ENCODE measurements at places on chromosomes 13 and 19.
A peak's percentile ranks its signal among the peaks of the same experiment; 100 is the strongest.

- no peak for DNase-seq
These were observed 14.9 kb upstream of the LATS2 start for GRCh38 chr13:21076253-21076652.

DNA sequence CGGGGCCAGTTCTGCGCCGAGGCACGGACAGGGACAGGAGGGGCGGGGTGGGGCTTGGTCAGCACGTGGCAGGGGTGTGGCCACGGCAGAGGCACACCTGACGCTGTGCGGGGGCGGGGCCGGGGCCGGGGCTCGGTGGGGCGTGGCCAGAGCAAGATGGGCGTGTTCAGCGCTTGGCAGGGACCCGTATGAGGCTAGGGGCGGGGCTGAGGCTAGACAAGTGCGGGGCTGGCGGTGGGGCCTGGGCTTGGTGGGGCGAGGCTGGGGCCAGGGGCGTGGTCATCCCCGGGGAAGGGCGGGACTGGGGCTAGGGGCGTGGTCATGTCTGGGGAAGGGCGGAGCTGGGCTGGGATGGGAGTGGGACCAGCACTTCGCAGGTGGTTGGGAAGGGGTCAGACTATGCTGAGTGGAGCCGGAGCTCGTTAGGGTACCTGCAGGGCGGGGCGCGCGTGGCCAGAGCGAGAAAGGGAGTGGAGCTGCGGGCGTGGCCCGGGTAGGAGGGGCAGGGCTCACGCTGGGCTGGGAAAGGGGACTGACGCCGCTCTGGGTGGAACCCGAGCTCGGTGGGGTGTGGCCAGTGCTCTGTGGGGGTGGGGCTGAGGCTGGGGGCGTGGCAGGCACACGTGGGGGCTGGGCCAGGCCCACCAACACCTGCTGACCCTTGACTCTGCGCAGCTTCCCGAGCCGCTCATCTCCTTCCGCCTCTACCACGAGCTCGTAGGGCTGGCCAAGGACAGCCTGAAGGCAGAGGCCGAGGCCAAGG is 12.8 kb downstream of the POLR2E start:
- peak; percentile 98 for DNase-seq

DNA sequence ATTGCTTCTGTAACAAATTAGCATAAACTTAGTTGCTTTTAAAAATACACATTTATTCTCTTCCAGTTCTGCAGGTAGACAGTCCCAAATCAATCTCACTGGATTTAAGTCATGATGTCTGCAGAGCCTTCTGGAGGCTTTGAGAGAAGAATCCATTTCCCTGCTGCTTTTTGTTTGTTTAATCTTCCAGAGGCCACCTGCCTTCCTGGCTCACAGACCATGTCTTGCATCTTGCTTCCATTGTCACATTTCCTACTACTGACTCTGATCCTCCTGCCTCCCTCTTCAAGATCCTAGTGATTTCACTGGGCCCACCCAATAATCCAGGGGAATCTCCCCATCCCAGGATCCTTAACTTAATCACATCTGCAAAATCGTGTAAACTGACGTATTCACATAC is 473.3 kb downstream of the ITGBL1 start:
- peak; percentile 79 for DNase-seq

DNA sequence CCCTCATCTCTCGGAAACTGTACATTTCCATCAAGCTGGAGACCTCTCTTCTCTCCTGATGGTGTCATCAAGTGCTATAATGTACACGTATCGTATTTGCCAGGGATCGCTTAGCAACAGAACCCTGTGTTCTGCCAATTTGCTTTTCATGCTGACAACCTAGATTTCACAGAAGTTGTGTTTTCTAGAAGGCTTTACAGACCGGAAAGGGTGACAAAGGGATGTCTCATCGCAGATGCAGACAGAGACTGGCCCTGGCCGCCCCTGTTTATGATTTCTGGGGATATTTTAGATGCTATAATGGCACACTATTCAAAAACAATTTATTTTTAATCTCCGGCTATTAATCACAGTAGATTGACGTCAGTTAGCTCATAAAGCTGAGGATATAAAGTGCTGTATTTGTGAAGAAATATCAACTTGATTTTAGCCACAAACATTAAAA is 291.4 kb downstream of the IRS2 start:
- DNase-seq: no peak

DNA sequence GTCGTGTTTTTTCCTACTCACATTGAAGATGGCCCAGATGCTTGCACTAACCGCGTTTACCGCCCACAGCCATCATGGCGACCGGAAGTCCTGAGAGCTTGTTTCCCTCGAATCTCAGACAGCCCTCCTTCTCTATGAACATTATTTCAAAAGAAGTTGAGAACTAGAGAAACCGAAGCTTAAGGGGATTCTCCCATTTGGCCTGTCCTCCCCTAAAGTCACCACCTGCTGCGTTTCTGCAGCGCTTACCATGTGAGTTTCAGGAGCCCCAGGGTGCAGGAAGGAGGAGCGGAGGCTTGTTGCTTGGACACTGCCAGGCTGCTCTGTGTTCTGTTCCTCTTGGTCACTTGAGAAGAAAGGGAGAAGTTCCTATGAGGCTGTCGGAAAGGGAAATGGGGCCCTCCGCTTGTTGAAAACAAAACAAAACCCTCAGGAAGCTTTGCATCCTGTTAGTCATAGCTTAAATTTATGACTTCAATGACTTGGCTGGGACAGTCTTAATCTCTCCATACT is 6.2 kb downstream of the CARD8 start:
- no peak for DNase-seq

DNA sequence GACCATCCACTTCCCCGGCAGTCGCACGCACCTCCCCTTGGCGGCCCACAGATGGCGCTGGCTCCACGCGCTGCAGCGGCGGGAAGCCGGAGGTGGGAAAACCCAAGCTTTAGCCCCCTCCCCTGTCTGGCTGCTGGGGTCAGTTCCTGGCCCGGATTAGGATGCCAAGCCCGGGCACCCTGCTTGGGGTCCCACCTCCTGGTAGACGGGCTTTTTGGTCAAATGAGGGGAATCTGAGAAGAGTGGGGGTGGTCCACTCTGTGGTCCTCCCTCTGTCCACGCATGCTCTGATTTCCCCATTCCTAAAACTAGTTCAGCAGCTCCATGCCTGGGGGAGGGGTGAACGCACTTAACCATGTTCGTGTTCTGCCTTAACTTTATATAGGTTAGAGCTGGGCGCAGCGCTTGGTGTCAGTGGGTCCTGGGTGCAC is 8.1 kb upstream of the ADGRE2 start:
- no peak for DNase-seq

DNA sequence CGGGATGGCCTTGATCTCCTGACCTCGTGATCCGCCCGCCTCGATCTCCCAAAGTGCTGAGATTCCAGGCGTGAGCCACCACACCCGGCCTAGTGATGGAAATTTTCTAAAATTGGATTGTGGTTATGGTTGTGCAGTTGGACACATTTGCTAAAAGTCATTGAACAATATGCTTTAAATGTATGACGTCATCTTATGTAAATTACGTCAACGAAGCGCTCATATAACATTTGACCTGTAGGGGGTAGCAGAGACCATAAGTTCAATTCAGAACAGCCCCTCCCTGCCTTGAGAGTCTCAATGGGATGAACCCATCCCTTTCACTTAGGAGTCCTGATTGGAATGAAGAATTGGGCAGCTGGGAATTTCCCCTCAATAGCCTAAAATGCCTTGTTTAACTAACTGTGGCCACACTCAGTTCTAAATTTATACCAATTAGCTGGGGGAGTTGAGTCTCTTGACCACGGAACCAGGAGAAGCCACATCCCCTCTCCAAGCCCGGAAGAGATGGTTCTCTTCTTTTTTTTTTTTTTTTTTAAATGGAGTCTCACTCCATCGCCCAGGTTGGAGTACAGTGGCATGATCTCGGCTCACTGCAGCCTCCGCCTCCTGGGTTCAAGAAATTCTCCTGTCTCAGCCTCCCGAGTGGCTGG is 15.2 kb upstream of the TLE6 start:
- DNase-seq: peak; percentile 74

DNA sequence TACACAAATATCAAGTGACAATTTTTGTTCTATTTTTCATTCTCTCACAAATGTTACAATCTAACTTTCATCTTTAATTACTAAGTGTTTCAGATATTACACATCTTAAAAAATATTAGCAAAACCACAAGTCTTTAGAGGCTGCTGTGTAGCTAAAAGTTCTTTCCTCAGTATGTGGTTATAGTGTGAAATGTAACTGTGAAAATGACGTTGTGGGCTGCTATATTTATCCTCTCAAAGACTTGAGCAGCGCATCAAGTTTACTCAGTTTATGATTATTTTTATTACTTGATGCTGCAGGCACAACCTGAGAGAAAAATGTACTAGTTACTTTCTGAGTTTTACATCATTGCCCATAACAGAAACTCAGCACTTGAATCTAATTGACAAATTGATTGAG is 2860.6 kb upstream of the PCDH20 start:
- no peak for DNase-seq

DNA sequence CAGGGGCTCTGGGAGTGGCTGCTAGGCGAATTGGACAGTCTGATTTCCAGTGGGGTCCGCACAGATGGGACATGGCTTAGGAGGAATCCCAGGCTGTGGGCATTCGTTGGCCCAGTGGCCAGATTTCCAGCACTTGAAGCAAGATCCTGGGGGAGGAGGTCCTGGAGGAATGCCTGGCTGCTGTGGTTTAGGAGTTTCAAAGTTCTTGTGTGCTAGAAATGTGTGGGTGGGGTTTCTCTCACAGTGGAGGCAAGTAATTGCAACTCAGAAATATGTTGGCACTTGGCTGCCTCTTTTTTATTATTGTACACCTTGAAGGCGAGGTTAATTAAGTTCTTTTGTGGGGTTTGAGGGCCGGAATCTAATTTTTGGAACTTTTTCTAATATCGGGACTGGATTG is 17.1 kb downstream of the IGFL3 start:
- no peak for DNase-seq

- no peak for DNase-seq
These were observed 877 bp upstream of the N4BP2L1 start for GRCh38 chr13:32428581-32429432.

- DNase-seq: no peak
These were observed 7.6 kb downstream of the IL27RA start for GRCh38 chr19:14039181-14039580.

- DNase-seq: peak; percentile 96
These were observed 505 bp upstream of the ZIC2 start for GRCh38 chr13:99980824-99981734.

GRCh38 chr13:99322297-99323103 is 15.3 kb upstream of the GPR183 start:
- no peak for DNase-seq

- DNase-seq: no peak
These were observed at the start of gene TBXA2R for GRCh38 chr19:3606690-3607289. Gene TBXA2R, minus strand, starts transcription at chr19:3606875. Its CDS starts 6,241 bp downstream, at chr19:3600634.

- DNase-seq: no peak
These were observed 7.0 kb downstream of the PRODH2 start for GRCh38 chr19:35805526-35806102.

DNA sequence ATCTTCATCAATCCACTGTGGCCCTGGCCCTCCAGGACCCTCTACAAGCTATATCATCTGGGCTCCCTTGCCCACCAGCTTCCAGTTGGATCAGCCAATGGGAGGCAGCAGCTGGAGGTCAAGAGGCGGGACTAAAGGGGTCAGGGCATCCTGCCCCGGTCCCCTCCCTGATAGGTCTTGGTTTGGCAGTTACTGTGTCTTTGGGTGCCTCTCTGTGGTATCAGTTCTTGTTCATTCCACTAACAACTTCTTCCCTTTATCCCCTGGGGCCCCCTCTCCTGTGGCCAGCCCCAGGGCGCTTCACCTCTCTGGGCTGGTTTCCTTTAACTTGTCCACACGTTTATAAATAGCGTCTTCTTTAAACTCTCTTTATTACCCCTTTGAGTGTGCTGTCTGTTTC is 83.6 kb downstream of the DCT start:
- no peak for DNase-seq

DNA sequence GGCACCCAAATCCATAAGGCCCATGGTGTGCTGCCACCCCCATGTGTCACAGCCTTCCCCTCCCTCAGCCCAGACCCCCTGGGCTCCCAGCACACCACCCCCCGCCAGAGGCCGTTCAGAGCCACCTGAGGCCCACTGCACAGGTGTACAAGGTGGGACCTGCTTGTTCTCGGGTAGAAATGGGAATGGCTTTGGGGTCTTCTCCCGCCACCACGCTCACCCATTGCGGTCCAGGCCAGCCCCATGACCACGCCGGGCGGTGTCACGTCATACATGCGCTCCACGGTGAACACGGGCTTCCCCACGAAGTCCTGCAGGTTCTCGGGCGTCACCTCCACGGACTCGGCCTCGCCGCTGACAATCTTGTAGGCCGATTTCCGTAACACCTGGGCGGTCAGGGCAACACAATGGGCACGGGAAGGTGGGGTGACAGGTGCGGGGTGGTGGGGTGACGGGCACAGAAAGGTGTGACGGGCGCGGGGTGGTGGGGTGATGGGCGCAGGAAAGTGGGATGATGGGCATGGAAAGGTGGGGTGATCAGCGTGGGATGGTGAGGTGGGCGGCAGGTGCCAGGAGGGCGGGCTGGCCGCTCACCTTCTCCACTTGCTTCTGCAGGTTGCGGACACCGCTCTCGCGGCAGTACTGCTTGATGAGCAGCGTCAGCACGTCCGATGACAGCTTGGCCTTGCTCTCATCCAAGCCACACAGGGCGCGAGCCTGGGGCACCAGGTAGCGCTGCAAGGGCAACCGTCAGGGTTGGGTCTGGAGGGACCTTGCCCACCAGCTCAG is 4.3 kb downstream of the RPL36 start:
- DNase-seq: no peak

DNA sequence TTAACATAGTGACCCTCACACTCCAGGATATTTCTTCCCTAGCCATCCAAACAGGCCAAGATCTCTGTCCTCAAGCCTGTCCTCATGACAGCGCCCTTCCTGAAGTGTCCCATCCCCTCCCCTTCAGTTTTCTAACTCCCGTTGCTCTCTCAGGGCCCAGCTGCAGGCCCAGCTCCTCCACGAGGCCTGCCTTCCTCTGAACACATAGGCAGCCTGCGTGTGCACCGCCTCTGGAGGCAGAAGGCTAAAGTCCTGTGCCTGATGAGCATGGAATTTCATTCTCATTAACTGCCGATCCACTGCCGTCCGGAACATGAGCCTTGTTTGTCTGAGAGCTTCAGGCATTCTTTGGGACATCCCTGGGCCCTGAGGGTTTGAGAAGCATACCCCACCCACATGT is 306.4 kb downstream of the DCLK1 start:
- DNase-seq: no peak

DNA sequence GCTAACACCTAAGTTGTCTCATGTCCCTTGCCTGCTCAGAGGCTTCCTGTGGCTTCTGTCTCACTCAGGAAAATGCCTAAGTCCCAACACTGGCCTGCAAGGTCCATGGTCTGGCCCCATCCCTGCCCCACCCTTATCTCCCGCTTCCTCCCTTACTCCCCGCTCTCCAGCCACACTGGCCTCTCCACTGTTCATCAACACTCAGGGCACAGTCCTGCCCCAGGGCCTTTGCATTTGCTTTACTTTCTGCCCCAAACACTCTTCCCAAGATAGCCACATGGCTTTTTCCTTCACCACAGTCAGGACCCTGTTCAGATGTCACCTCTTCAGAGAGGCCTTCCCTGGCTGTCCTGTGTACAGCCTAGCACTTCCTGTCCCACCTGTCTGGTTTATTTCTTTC is 32.1 kb upstream of the IGSF23 start:
- DNase-seq: no peak

Data from NCI-H187 (cell line).